ENCODE measurements at places on chromosomes 11 and 22.
A peak's percentile ranks its signal among the peaks of the same experiment; 100 is the strongest.

DNA sequence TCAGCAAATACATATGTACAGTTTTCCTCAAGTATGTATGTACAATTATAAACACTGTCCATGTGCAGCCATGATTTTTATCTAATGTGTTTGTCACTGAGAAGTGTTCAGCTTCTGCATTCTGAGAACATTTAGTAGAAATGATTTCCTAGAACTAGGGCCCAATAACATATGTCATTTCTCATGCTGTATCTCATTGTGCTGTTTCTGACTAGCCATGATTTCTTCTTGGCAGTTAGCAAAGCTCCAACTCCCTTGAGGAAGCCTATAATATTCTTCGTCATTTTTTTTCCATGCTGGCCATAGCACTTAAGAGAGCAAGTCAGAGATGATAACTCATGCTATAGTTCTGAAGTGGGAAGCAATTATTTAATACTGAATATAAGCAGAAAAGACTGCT is 187.8 kb downstream of the DDX10 start:
- DNase-seq: no peak

- no peak for DNase-seq
These were observed 27.6 kb upstream of the BMAL1 start for GRCh38 chr11:13249992-13250391.

- DNase-seq: no peak
These were observed 32.8 kb downstream of the CACNA1I start for GRCh38 chr22:39603345-39603744.

- DNase-seq: no peak
These were observed 584 bp upstream of the GAL start for GRCh38 chr11:68683536-68684384.

DNA sequence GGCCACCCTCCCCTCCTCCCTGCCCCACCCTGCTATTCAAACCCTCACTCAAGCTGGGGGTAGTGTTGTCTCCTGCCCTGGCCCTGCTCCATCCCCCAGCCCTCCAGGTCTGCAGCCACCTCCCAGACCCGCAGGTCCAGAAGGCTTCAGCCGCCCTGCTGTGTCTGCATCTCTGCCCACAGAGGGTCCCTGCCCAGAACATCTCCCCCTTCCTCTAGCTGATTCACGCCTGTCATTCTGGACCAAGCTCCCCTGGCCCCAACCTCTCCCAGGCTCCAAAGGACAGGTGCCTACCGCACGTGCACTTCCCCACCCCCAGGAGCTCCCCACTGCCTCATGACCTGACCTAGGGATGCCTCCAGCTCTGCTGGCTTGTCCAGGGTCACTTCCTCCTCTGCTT is 16.0 kb upstream of the SHISAL1 start:
- no peak for DNase-seq

DNA sequence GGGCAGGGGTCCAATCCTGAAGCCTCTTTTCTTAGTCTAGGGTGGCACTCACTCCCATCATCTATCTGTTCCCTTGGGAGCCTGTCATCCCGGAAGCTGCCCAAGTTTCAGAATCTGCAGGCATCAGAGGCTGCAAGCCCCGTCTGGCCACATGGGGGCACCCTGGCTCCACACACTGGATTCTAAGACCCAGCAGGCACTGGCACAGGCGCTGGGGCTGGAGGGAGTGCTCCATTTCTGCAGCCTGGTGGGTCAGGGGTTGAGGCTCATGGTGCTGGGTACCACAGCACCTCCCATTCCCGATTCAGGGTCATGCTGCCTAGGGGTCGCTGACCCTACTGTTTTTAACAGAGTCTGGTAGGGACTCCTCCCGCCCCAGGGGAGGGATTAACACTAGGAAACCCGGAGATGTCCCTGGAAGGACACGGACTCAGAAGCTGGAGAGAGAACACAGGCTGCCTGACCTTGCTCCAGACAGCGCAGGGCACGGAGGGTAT is 243.9 kb upstream of the SYN3 start:
- DNase-seq: peak; percentile 47

GRCh38 chr11:115580416-115580815 is 76.2 kb upstream of the CADM1 start:
- no peak for DNase-seq

DNA sequence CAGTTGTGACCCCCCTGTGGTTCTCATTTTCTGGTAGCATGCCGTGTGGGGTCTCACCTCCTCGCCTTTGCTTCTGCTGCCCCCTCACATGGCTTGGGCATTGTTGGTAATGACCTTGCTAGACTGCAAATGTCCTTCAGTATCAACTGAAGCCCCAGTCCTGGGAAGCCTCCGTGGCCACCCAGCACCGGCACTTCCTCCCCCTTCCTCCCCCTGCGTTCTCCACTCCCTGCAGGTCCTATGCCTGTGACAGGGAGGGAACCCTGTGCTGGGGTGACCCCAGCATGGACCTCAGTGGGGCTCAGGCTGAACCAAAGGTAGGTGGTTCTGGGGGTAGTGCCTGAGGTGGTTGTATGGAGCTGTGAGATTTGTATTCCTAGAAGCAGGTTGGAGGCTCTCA is 5.9 kb downstream of the ST3GAL4 start:
- no peak for DNase-seq

DNA sequence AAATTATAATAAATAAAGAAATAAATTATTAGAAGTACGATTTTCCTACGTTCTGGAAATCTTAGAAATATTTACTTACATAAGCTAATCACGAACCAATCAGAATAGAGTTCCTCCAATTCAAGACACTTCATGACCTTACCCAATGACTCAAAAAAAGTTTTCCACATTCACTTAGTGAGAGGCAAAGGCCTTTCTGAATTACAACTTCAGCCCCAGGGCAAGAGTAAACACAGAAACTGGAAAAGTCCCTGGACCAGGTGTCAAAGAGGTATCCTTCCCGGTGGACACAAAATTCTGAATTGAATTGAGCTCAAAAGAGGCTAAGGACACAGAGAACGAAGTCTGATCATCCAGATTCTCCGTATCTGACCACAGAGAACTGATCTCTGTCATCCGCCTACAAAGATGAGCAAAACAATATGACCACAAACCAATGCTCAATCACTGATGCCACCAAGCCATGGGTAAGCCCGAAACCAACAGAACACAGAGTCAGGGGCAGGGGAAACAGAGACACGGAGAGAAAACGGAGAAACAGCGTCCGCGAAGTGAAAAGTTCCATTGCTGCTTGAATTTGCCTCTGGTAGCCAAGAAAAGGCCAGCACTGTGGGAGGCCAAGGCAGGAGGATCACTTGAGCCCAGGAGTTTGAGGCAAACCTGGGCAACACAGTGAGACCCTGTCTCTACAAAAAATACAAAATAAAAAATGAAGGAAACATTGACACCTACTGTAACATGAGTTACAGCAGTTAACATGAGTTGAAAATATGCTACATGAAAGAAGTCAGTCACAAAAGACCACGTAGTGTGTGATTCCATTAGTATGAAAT is 6.8 kb downstream of the BID start:
- DNase-seq: no peak

DNA sequence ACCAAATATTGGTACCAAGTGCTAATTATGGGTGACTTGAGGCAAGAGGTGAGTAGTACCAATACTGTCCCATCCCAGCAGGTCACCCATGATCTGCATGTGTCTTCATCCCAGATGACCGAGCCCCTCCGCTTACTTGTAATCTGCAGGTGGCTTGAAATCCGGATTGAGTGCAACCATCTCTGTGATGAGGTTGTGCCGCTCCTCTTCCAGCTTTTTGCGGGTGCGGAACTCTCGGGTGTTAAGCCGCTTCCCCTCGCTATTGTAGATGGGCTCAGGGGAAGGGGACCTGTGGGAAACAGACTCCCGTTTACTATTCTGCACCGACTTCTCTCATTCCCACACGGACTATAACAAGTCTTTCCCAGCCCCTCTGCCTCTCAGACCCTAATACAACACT is 8.2 kb downstream of the SF1 start:
- no peak for DNase-seq

- DNase-seq: no peak
These were observed 746.2 kb downstream of the NELL1 start for GRCh38 chr11:21415606-21416005.

DNA sequence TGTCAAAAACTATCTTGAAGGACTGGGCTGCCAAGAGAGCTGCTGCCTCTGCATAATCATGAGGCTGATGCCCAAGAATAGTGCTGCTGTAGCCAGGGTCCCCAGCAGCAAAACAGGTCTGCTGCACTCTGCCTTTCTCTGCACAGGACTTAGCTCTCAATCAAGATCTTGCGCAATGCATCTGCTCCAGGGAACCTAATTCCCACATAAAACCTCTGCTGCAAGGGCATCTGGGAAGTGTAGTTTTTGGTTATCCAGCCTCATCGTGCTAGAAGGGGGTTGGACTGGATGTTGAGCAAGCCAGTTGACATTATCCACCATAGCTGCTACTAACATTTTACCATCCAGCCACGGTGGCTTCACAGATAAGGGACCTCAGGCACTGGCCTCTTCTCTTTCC is 192.7 kb downstream of the C11orf91 start:
- DNase-seq: peak; percentile 12

DNA sequence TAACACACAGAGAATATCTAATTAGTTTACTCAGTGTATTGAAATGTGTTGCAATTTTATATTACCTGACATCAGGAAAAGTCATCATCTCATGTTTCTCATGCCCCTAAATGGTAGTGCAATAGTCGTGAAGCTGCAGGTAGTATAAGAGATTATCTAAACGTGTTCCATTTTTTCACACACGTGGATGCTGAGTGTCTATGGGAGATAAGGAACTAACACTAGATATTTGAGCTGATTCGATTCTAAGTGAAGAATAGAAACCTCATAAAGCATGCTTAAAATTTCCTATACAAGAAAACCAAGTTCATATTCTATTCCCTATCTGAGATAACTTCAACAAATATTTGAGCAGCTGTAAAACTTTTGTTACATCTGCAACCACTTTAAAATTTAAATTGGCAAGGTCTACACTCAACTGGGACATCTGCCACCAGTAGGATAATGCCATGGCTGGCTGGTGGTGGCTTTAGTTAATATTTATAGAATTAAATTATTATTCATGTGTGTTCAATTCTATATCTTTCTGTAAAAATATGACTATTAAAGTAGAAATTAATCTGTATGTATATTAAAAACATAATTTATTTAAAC is 388.8 kb downstream of the LUZP2 start:
- DNase-seq: no peak

DNA sequence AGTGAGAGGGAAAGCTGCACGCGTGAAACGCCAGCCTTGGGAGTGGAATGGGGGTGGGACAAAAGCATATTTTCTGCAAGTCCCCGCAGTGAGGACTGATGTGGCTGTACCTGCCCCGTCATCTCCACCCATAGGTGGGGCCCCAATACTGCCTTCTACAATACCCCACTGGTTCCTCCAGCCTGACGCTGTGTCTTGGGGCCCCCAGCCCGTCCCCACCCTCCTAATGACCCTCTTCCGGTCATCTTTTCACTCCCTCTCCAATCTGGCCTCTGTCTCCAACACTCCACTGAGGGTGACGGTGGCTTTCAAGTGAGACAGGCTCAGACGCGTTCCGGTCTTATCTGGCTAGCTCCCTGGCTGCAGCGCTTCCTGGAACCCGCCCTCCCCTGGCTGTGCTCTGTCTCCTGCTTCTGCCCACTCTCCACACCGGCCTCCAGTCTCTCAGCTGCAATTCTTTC is 104.2 kb downstream of the MICAL3 start:
- DNase-seq: peak; percentile 57

- no peak for DNase-seq
These were observed 648 bp upstream of the H19 start for GRCh38 chr11:1998290-1998689.

DNA sequence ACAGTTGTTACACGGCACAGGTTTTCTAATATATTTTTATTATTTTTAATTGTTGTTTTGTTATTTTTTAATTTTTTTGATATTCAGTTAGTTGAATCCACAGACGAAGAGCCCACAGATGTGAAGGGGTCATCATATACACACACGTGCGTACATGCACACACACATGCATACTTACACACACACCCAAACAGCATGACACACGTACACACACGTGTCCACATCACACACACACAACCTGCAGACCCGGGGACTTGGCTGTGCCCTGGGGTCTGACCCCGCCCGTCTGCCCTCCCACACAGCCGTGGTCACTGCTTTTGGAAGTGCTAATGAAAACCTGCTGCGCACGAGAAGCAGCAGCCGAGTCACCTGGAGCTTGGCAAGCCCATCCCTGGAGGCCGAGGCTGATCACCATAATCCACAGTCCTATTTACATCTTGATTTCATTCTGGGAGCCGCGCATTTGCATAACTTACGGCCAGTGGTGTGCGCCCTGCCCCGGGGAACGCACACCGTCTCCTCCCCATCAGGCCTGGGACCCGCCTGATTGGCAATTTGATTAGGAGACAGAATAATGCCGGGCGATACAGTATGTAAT is 110.3 kb downstream of the BRD1 start:
- no peak for DNase-seq

All from NCI-H2029 (cell line).